ENCODE measurements at places on chromosomes 2 and 18.

- no peak for ATAC-seq
Observed at GRCh38 chr2:189192766-189193165, 13.2 kb upstream of the COL5A2 start.

DNA sequence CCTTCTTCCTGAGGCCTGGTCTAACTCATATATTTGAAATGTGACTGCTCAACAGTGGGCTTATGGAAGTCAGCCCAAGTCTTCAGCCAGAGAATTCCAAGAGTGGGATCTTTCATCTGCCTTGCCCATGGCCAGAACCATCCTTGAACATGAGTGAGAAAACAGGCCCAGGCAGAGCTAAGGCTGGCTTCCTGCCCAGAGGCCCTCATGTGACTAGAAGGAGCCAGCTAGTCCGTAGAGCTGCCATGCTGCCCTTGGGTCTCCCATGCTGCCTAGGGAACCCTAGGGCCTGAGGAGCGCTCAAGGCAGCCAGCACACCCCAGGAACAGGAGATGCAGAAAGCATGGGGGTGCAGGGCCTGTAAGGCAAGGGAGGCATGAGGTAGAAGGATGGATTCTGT lies 203.6 kb downstream of the FHOD3 start:
- ATAC-seq = no peak

- ATAC-seq = no peak
Observed at GRCh38 chr2:173881461-173881860, 83.7 kb downstream of the SP3 start.

DNA sequence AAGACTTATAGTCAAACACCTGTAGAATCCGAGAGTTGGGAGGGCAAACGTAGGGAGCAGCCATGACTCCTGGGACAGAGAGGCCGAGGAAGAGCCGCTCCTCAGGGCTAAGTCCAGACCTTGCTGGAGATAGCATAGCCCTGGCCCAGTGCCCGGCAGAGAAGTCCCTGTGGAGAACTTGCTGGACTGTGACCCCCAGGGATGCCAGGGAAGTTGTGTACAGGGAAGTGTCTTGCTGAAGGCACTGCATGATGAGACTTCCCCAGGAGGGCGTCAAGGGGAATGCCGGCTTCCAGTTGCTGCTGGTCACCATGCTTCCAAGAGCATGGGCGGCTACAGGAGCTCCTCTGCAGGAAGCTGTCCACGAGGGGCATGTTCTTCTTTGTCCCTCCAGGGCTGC lies 8.6 kb upstream of the CNDP1 start:
- ATAC-seq = no peak

DNA sequence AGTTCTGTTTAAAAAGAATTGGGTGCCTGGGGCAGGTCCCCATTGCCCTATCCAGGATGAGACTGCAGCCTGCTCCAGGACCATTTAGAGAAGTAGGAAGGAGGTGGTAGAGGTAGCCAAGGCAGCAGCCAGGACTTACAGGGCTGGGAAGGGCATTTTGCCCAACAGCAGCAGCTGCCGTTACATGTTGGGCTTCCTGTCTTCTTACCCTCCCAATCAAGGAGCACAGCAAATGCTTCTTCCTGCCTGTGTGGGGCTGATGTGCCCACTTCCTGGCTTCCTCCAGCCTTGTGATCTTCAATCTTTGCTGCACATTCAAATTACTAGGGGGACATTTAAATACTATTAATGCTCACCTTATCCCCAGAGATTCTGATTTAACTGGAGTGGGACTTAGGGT lies 112.0 kb downstream of the QPCT start:
- ATAC-seq = no peak

Data from motor neuron (in vitro differentiated cells).